ENCODE measurements at places on chromosomes 1 and 21.

DNA sequence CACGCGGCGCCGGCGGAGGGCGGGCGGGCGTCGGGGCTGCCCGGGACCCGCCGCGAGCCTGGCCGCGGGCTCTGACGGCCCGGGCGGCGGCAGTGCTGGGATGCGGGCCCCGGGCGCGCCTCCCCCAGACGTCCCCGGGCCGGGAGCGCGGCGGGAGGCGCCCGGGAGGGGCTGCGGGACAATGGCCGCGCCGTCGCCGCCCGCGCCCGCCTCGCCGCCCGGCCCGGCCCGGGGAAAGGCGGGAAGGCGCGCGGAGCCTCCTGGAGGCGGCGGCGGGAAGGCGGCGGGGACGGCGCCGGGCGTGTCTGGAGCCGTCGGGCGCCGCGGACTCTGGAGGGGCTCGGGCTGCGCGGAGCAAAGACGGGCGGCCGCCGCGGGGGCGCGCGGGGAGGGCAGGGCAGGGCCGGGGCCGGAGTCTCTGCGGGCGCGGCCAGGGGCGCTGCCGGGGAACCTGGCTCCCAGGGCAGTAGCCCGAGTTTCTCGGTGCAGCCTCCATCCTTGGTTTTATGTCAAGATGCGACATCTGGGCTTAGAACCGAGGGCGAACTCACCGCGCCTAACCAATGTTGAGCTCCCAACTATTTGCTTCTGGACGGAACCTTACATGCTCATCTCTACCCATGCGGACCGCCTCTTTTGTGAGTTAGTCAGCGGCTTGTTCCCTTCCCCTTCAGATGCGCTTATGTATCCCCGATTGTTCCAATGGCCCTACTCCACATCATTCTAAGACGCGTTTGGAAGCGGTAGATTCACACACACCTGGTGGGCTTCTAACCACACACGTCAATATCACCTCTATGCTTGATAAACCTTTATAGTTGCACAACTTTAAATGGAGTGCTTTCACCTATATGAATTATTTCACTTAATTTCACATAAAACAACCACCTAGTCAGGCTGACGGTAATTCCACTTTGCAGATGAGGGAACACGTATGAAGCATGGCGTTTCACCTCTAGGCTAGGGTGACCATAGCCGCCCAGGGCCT is 651 bp downstream of the ZBTB8A start:
- DNase-seq = peak; percentile 31

DNA sequence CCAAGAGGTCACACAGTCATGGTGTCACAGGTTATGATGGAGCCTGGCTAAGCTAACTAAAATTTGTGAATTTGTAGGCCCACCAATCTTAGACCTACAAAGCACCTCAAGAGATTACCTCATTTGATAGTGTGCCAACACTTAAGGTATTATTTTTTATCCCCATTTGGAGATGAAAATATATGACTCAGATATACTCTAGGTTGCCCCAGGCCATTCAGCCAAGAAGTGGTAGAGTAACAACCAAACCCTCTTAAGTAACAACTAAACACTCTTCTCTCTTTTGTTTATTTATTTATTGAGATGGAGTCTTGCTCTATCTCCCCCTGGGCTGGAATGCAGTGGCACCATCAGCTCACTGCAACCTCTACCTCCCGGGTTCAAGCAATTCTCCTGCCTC is 14.3 kb downstream of the NPL start:
- DNase-seq = no peak

GRCh38 chr1:25194572-25195020 is 37.7 kb downstream of the SYF2 start:
- no peak for DNase-seq

- no peak for DNase-seq
Measured at GRCh38 chr1:160610569-160611242, 31.4 kb upstream of the CD84 start.

- DNase-seq = no peak
Measured at GRCh38 chr1:17045634-17046333, 8.0 kb downstream of the SDHB start.

GRCh38 chr1:51488372-51489050 is 30.6 kb downstream of the EPS15 start:
- no peak for DNase-seq

DNA sequence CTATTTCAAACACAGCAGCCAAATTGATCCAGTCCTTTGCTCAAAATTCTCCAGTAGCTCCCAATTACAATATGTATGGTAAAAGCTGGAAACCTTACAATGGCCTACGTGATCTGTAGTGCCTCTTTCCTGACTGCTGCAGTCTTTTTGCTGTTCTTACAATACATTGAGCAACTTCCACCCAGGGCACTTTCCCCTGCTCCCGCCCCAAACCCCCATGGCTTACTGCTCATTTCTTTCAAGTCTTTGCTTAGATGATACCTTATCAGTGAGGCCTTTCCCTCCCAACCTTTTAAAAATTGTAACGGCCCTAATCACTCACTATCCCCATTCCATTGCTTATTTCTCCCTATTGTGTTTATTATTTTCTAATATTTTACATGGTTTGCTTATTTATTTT is 43.9 kb upstream of the APOBEC4 start:
- DNase-seq = no peak

DNA sequence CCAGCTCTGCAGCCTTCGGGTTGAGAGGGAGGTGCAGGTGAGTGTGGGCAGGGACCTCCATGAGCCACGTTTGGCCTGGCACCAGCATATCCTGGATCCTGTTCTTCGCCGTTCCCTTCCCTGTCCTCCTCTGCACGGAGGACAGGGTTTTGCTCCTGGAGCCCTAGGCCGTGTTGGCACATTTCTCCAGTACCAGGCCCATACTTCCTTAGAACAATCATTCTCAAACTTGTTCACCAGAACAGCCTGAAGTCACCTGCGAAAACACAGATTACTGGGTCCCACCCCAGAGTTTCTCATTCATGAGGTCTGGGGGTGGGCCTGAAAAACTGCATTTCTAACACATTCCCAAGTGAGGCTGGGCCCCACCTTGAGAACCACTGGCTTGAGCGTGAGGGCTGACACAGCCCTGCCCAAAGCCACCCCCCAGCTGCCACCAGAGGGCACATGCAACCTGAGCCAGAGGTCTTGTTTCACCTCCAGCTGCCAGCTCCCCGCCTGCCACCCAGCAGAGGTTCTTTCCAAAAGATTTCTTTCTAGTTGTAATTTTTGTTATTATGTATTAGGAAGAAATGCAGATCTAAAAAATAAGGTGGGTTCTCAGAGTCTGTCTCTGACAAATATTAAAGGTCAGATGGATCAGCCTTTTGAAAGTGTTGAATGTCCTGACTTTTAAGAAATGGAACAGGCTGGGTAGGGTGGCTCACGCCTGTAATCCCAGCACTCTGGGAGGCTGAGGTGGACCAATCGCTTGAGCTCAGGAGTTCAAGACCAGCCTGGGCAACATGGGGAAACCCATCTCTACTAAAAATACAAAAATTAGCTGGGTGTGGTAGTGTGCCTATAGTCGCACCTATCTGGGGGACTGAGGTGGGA is 39.6 kb upstream of the LDLRAP1 start:
- no peak for DNase-seq

GRCh38 chr1:52842643-52843310 is at the start of gene ZYG11A:
TSS of gene ZYG11A (plus strand) at chr1:52842760. CDS start at chr1:52842884, 124 bp downstream.
- no peak for DNase-seq

DNA sequence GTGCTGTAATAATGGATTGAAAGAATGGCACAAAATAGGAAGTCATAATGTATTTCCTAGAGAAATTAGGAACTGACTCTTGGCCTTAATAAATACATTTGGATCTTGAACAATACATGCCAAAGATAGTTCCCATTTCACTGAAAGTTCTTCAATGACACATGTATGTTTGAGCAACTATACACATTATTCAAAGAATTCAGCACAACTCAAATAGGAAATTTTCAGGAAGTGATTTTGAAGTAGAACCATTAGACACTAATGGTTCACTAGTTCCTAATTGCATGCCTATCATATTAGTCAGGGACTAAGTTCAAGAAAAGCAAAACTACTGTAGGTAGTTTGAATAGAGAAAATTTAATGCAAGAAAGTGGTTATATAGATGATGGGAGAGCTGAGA is 404.7 kb downstream of the LMO4 start:
- DNase-seq = no peak
